ENCODE measurements at places on chromosomes 5 and 9. TPM values are rescaled to one million over a fixed set of nuclear protein-coding genes. Genes with fewer than 3 reads are reported as not detected.
A peak's percentile ranks its signal among the peaks of the same experiment; 100 is the strongest.

GRCh38 chr5:135745897-135746500 is 88.5 kb upstream of the SLC25A48 start:
- H3K27ac ChIP-seq: no peak overlapping the region
- H3K36me3 ChIP-seq: no peaks in the 10 kb centered on the region
- no peaks in the 10 kb centered on the region for H3K4me1 ChIP-seq
- no peak overlapping the region for H3K4me3 ChIP-seq
- no peaks in the 10 kb centered on the region for H3K27me3 ChIP-seq

GRCh38 chr5:17426104-17426749 is 71.8 kb upstream of the TAF11L2 start:
- no peaks in the 10 kb centered on the region for H3K36me3 ChIP-seq
- no peak overlapping the region for H3K4me3 ChIP-seq
- DNase-seq: no peak
- H3K4me1 ChIP-seq: no peaks in the 10 kb centered on the region
- H3K27ac ChIP-seq: no peak overlapping the region

Gene KCNIP1
- not detected for total RNA-seq

Gene HTR4
- total RNA-seq: 1.4 TPM

DNA sequence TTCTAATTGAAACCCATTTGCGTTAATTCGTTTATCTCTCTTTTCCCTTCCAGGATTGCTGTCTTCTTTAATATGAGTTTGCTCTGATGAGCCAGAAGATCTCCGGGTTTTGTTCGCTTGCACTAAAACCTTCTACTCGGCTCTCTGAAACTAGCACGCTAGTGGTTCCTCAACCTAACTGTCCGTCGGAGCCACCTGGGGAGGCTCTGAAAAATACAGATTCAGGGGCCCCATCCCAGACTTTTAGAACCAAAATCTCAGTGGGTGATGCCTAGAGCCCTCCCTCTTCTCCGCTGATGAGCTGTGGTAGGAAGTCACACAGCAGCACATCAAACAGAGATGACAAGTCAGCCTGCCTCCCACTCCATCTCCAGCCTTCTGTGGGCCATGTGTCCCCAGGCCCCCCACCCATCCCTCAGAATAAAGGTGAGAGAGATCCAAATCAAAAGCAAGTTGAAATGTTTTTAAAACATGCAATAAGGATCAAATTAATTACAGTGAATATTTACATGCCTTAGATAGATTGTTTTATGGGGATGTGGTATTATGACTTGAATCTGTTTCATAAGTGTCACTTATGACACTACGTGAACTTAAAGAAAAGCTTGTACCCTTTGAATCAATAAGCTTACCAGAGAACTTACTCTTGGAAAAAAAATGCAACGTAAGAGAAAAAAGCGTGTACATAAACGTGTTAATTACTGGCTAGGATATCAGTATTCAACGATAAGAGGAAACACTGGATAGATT is 16.4 kb downstream of the FCN2 start:
- peak overlapping the region; percentile 86 for H3K27ac ChIP-seq
- DNase-seq: peak; percentile 11
- no peaks in the 10 kb centered on the region for H3K36me3 ChIP-seq
- H3K4me3 ChIP-seq: no peak overlapping the region
- no peaks in the 10 kb centered on the region for H3K27me3 ChIP-seq
- H3K4me1 ChIP-seq: peaks cover 25% of the 10 kb centered on the region

DNA sequence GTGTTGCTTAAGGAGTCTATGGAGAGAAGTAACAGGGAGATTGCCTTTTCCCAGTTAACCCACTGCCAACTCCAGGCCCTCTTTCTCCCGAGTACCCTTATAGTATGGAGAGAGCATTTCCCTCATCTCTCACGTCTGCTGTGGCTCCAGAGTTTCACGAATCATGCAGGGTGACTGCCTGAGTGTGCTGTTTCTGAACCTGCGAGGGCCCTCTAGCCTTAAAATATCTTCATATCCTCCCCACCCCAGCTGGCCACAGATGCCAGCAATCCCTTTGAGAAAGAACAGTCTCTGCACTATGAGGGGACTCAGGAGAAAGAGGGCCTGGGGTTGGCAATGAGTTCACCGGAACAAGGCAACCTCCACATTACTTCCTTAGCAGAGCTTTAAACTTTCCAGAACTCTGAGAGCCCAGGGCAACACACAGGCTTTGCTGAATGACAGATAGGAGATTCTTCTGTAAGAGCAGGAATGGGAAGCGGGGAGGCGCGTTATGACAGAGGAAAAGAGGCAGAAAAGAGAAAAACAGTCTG is 81.6 kb upstream of the ANKH start:
- no peak overlapping the region for H3K27ac ChIP-seq
- no peaks in the 10 kb centered on the region for H3K4me1 ChIP-seq
- H3K36me3 ChIP-seq: no peaks in the 10 kb centered on the region
- no peak for DNase-seq
- no peaks in the 10 kb centered on the region for H3K27me3 ChIP-seq

GRCh38 chr5:25006734-25007133 is 362.0 kb upstream of the CDH10 start:
- no peak overlapping the region for H3K27ac ChIP-seq
- no peaks in the 10 kb centered on the region for H3K27me3 ChIP-seq
- no peak overlapping the region for H3K4me3 ChIP-seq
- no peaks in the 10 kb centered on the region for H3K36me3 ChIP-seq
- no peaks in the 10 kb centered on the region for H3K4me1 ChIP-seq

DNA sequence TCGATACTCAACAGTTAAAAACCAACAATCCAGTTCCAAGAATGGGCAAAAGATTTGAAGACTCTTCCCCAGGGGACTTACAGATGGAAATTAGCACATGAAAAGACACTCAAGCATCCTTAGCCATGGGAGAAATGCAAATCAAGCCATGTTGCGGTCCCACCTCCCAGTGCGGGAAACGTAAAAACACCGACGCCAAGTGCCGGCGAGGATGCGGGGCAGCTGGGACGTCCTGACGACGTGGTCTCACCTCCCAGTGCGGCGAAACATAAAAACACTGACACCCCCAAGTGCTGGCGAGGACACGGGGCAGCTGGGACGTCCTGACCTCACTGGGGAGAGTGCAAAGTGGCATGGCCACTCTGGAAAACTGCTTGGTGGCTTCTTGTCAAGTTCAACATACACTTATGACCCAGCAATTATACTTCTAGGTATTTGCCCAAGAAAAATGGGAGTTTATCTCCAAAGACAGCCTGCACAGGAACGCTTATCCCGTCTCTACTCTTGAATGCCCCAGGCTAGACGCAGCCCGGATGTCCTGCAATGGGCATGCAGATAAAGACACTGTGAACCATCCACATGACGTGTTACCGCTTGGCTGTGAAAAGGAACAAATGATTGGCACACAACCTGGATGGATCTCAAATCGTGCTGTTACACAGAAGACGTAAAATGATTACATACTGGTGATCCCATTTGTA is 60.1 kb upstream of the UBAC1 start:
- no peaks in the 10 kb centered on the region for H3K27me3 ChIP-seq
- DNase-seq: no peak
- H3K4me3 ChIP-seq: no peak overlapping the region
- H3K27ac ChIP-seq: no peak overlapping the region
- H3K4me1 ChIP-seq: no peaks in the 10 kb centered on the region

DNA sequence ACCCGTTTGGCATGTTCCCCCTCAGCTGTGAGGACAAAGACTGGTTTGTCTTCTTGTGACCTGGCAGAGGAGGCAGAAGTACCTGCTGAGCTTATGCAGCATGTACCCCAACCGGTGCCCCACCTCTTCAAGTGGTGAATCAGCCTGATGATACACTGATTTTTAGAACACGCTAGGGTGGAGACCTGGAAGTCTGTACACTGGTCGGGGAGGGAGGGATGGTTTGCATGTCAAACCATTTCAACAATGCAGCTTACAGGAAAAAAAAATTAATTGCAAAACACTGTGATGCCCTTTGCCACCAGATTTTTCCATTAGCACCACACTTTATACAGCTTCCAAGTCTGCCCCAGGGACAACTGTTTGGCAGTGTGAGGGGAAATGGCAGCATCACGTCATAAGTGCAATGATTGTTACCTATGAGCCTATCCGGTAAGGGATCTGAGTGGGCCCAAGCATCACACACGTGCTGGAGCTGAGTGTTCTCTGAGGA is 155.1 kb upstream of the DMRT1 start:
- H3K27ac ChIP-seq: peak overlapping the region; percentile 17
- DNase-seq: no peak
- H3K27me3 ChIP-seq: no peaks in the 10 kb centered on the region
- peaks cover 16% of the 10 kb centered on the region for H3K4me1 ChIP-seq

Gene LCN2
- total RNA-seq: 4.1 TPM

GRCh38 chr5:19855453-19855852 is 132.5 kb downstream of the CDH18 start:
- no peaks in the 10 kb centered on the region for H3K36me3 ChIP-seq
- H3K4me1 ChIP-seq: no peaks in the 10 kb centered on the region
- H3K4me3 ChIP-seq: no peak overlapping the region
- H3K27me3 ChIP-seq: no peaks in the 10 kb centered on the region

Gene PCDHGA2
- 1.1 TPM for total RNA-seq

DNA sequence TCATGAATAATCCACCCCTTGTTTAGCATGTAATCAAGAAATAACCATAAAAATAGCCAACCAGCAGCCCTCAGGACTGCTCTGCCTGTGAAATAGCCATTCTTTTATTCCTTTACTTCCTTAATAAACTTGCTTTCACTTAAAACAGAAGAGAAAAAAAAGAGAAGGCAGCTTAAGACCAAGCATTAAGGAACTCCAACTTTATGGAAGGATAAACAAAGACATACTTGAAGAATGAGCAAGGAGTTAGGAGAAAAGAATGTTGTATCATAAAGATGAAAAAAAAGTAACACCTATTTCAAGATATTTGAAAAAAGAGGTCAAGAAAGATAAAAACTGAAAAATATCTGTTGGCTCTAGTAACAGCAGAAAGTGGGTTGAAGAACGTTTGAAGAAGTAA is 107.6 kb downstream of the RNF180 start:
- H3K27ac ChIP-seq: no peak overlapping the region
- DNase-seq: no peak
- H3K27me3 ChIP-seq: no peaks in the 10 kb centered on the region

DNA sequence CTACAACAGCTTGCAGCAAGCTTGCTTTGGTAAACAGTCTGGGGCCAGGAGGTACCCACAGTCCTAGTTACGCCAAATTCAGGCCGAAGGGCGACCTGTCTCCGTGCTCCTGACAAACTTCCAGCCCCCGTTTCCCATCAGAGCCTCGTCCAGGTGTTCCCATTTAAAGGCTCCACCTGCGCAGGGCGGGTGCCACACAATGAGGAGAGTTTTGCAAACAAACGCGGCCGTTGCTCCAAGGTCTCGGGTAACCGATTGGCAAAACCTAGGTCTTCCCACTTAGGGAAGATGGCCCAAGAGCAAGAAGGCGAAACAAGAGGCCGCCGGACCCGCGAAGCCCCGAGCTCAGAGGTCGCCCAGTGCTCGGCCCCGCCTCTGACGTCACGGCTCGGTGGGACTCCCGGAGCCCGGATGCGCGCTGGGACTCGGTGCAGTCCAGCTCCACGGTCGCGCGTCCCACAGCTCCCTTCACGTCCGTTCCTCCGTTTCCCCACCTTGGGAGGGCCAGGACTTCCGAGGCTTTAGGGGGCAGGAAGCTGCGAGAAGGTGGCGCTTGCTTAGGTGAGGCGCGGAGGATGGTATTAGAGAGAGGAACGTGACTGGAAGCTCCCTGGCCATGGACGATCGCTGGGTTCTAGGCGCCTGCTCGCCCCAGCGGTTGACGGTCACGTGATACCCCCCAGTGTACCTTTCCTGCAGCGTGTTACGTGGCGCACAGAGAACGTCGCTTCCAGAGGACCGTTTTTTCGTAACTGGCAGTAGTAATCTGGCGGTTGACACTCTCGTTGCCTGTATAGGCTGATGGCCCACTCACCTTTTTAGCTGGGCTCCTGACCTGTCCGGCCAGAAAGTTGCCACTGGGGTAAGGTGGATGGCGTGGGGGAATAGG is 41.8 kb upstream of the KDM4C start:
- peak overlapping the region; percentile 15 for H3K4me3 ChIP-seq
- no peaks in the 10 kb centered on the region for H3K27me3 ChIP-seq
- peak; percentile 58 for DNase-seq
- no peaks in the 10 kb centered on the region for H3K4me1 ChIP-seq
- no peak overlapping the region for H3K27ac ChIP-seq

DNA sequence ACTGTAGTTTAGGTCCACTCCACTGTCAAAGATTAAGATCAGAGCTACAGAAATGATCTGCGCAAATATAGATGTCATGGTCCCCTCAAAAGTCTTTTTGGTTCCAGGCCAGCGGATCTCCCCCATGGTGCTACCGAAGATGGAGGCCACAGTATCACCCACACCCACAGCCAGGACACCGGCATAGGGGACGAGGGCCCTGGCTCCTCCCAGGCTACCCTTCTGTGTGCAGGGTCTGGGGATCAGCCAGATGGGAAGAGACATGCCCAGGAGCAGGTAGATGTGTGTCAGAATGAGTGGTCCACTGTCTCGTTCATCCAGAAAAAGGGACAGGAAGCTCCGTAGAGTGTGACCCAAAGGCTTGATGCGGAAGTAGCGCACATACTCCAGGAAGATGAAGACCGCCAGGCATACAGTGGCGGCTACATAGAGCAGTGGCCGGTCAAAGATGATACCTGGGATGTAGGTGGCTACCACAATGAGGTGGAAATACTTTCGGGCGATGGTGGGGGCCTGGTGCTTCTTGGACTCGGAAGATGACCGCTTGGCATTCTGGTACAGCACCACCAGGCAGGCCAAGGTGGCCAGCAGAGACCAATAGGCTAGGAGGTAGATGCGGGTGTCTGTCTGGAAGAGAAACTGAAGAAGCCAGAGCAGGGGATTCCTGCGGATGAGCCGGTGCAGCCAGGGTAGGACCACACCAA is 1.5 kb downstream of the DOLK start:
- DNase-seq: peak; percentile 19
- no peak overlapping the region for H3K4me3 ChIP-seq
- peaks cover 7% of the 10 kb centered on the region for H3K36me3 ChIP-seq
- no peak overlapping the region for H3K27ac ChIP-seq

DNA sequence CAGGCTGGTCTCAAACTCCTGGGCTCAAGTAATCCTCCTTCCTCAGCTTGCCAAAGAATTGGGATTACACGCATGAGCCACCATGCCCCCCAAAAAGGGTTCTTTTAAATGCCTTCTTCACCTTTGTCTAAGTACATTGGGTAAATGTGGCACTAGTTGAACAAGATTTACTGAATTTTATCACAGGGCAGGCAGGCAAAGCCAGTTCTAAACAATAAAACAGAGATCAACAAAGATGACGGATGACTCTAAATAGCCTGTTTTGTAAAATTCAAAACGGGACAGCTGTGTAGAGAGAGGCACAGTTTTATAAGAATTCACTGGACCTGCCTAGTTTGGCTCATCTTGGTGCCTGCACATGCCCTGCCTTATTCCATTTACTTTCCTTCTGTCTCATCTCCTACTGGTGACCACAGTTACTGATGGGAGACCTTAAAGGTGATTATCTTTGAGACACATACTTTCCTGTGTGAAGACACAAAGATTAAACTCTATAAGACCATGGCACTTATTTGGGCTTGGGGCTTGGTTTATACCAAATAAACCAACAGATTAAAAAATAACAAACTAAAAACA is 149.6 kb upstream of the DMRT1 start:
- no peak overlapping the region for H3K4me3 ChIP-seq
- no peak for DNase-seq
- peak overlapping the region; percentile 69 for H3K27ac ChIP-seq
- H3K4me1 ChIP-seq: peaks cover 38% of the 10 kb centered on the region
- H3K27me3 ChIP-seq: no peaks in the 10 kb centered on the region
- no peaks in the 10 kb centered on the region for H3K36me3 ChIP-seq

Measured in adrenal gland (tissue), 19 donors.